IMR-90 (cell line): ENCODE measurements at places on chromosomes 6 and 20.

DNA sequence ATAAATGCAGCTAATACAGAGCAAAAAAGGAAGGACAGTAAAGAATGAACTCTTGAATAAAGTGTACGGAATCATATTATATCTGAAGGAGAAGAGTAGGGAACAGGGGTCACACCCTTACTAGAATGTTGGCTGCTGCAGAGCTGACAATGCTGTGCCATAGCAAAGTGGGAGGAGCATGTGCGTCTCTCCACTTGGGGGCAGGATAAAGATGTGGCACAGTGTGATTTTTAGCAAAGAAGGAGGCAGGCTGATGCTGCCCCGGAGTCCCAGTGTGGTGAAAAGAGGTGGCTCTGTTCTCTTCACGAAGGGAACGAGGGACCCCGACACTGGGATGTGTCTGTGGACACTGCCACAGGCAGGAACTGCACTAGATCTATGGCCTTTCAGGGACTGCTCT lies 67.5 kb downstream of the INSM1 start:
- no peak for DNase-seq

- DNase-seq: no peak
These were observed 25.2 kb upstream of the FYN start for GRCh38 chr6:111898452-111898851.

DNA sequence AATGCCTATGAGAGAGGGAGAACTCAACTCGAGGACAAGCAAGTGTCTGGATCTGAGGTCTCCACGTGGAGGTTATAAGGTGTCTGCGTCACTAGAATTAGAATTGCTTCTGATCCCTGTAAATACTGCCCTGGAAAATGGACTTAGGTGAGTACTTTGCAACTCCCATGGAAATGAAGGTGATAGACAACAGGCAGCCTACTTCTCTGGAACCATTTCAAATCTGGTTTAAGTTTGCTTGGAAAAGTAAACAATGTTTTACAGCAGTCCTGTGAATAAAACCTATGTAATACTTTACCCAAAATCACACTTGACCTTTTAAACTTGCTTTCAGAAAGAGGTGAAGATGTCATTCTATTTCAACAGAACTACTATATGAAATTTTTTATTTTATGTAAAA lies 70.1 kb upstream of the TENT5A start:
- DNase-seq: no peak

DNA sequence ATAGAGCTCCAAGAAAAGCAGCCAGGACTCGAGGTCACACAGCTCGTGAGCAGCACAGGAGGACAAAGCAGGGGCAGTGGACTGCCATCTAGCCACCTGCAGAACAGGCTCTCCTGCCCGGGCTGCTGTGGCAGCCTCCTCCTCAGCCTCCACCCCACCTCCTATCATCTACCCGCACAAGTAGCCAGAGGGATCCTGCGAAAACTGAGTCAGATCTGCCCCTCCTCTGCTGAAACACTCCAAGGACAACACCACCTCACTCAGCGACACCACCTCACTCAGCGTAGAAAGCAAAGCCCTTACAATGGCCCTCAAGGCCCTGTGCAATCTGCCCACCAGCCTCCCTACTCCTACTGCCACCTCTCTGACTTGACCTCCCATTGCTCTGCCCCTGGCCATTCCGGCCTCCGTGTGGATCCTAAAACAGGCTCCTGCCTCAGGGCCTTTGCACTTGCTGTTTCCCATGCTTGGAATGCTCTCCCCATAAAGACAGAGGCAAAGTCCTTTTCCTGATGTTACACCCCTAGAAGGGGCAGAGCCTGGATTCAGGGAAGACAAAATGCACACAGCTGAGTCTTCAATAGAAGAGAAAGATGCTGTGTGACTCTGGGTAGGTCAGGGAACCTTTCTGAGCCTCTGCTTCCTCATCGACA lies 19.3 kb downstream of the PREX1 start:
- no peak for DNase-seq

DNA sequence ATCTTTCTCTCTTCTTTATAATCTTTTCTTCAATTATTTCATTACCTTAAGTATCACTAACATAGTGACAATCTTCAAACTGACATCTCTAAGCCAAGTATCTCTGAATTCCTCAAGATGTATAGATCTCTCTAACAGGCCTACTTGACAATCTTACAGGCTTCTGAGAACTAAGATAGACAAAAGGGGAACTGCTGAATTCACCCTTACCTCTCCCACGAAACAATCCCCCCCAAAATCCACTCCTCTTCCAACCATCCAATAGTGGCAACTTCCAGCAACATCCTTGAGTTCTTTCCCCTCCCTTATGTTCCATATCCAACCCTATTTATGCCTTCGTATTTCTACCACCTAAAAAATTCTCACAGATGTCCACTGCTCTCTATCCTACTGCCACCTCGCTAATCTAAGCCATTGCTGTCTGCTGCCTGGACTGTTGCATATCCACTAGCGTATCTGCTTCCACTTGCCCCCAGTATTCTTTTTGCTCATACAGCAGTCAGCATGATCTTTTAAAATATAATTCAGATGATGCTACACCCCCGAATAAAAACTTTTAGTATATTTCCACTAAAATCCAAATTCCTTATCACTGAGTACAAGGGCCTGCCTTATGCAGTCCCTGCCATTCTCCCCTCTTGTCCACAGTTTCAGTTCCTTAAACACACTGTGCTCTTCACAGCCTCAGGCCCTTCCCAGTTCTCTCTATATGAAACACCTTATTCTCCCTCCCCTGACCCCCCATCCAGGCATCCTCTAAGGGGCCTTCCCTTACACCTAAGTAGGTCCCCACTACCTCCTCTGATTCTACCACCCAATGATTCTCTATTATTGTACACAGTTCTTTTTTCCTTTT lies 8.0 kb downstream of the REPS1 start:
- no peak for DNase-seq

GRCh38 chr6:43683708-43684455 lies 3.7 kb downstream of the MRPS18A start:
- no peak for DNase-seq

DNA sequence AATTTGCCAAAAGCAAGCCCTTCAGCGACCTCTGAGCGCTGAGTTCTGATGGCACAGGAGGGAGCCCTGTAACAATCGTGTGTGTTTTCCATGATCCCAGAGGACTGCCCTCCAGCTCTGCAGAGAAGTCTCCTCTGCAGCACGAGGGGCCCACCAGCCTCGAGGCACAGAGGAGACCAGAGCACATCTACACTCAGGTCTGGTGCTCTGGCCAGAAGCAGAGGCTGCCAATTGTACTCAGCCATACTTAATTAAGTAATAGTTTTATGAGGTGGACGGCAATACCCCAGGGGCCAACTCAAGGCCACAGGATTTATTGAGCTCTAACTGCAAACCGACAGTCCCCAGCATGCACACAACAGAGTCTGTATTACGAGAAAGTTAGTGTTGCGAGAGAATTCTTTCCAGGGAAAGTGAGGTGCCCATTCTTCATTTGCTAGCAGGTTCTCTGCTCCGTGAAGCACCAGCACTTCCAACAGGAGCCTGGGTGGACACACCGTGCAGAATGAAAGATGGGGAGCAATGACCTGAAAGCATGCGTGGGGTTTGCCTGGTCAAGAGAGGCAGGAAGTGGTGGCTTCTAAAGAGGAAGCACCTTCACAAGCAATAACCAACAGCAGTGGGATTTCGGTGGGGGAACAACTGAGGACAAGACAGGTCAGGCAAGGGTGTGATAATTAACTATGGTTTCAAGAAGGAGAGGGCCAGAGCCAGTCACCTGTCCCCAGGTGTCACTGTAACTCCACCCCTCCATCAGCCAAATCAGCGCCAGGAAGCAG lies 92.8 kb upstream of the FOXC1 start:
- DNase-seq: no peak

GRCh38 chr6:9484091-9484490 lies 930.8 kb downstream of the TFAP2A start:
- DNase-seq: no peak

DNA sequence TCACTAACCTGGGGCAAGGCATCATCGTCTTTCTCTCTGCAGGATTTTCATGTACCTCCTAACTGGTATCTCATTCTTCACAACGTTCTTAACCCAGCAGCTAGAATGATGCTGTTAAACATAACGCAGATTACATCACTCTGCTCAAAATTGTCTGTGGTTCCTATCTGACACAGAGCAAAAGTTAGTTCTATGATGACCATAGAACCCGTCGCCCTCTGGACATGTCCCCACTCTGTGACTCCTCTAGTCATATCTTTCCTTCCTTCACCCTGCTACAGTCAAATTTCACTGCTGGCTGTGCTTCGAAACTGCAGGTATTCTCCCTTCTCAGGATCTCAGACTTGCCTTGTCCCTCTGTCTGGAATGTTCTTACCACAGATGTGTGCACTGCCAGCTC lies 87.4 kb upstream of the TPD52L1 start:
- DNase-seq: no peak

DNA sequence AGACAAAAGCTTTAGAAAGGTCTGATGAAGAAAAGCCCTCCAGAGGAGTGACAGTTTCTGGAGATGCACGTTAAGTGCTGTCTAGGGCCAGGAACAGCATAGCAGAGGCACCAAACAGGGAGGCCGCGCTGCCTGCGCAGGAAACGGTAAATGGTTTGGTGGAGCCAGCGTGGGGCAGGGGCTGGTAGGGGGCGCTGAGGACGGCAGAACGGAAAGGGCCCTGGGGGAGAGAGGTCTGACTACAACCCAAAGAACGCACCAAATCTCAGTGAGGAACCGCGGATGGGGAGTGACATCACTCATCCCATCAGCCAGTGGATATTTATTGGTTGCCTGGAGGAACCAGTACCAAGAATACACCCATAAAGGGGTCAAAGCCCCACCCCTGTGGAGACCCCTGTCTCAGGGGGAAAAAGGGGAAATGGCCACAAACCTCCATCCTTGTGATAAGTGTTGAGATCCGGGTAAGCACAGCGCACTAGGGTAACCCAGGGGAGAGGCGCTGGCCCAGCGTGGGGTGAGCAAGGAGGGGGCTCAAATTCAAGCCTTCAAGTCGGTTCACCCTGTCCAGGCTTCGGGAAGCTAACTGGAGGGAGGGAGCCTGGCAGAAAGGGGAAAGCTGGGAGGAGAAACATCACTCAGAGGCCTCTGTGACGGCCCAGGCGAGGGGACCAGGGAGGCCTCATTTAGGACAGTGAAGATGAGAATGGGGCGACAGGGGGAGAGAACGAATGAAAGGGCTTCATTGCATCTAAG lies 249.2 kb upstream of the QKI start:
- DNase-seq: no peak

- peak; percentile 28 for DNase-seq
These were observed 3.5 kb upstream of the HTR1B start for GRCh38 chr6:77466451-77467437.

DNA sequence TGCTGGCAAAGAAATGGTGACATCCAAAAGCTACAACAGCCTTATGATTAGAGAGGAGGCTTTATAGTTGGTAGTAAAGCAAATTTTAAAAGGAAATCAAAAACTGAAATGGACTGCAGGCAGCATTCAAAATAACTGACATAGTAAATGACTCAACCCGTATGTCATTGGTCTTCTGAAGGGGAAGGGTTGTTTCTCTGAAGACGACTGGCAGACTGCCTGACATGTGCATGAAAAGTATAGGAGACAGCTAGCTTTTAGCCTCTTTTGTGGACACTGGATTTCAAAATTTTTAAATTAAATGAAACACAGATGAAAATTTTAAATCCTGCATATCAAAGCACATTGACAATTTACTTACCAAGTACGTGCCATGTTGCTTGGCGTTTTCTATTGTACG lies 90.7 kb downstream of the TRMT6 start:
- peak; percentile 51 for DNase-seq
